Stimulated activated CD4-positive, alpha-beta T cell treated with anti-CD3 and anti-CD28 coated beads, Interleukin-2, amount 100 ng/mL, for 24 hours (primary cell): ENCODE measurements at places on chromosomes 4 and X.

GRCh38 chr4:167421201-167421600 lies 186.9 kb upstream of the SPOCK3 start:
- DNase-seq, result no peak

DNA sequence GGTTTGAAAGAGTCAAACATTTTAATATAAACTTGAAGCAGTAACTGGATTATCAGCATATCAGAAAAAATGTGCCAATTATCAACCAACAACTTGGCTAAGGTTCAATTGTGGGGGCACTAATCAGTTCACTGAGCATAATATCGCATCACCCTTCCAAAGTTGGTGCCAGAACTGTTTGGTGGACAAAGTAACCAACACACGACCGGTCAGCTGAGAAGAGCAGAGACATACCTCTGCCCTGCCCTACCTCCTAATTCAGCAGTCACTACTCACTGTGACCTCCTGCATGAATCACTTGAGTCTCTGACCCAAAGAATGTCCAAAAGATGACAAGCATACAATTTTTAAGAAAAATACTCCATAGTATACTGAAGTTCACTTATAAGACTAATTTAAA lies 53.2 kb downstream of the TSPAN5 start:
- no peak for DNase-seq

DNA sequence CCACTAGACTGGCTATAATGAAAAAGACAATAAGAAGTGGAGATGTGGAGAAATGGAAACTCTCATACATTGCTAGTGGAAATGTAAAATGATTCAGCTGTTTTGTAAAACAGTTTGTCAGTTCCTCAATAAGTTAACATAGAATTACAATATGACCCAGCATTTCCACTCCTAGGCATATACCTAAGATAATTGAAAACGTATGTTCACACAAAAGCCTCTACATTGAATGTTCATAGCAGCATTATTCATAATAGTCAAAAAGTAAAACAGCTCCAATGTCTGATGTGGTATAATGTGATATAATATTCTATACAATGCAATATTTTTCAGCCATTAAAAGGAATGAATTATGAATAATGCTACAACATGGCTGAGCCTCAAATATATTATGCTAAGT lies 10.2 kb downstream of the EDA start:
- no peak for DNase-seq

DNA sequence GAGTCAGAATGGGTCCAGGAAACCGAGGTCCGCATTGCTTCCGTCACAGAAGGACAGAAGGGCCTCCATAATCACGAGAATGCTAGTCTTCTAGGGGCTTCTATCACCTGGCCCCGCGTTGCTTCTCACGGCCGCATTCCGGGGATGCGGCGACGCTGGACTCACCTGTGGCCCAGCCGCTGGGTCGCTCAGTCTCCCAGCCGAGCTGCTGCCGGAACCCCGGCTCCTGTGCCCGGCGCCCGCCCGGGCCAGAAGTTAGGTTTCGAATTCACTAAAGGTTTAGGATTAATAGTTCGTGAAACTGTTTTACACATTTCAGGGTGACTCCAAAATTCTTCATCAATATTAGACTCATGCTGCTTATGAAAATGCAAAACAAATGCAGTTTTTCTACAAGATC lies 31.7 kb upstream of the TMSB15A start:
- no peak for DNase-seq
